ENCODE measurements at places on chromosomes 3 and 15.

DNA sequence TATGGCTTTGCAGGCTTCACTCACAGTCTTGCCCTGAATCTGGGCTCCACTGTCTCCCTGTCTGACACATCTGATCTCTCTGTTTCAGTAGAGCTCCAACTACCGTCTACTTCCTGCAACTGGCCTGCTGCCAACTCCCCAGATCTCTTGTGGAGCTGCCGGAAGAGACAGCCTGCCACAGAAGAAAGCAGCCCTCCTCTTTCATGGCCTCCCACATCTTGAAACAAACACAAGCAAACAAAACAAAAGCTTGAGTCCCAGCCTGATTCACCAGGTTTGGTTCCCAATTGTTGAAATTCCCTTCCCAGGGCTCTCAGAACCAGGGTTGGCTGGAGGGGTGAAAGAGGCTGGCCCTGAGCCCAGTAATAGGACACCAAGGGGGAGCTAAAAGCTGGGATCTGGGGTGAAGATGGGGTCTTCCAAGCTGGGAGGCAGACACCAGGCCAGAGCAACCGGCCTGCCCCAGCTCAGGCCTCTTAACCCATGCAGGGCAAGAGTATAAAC lies 55.3 kb upstream of the CA12 start:
- peak; percentile 53 for DNase-seq

DNA sequence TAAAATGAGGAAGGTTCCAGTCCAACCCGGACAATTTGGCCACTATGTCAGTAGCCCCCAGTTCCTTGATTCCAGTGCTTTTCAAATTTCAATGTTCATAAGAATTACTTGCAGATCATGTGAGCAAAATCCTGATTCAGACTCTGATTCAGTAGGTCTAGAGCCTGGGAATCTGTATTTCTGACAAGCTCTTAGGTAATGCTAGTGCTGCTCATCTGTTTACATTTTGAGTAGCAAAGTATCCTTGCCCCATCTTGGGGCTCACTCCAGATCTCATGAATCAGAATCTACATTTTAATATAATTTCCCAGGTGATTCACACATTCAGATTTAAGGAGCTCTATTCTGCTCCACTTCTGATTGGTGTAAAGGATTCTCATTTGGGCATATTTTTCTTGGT lies 142.0 kb downstream of the NAALADL2 start:
- no peak for DNase-seq

DNA sequence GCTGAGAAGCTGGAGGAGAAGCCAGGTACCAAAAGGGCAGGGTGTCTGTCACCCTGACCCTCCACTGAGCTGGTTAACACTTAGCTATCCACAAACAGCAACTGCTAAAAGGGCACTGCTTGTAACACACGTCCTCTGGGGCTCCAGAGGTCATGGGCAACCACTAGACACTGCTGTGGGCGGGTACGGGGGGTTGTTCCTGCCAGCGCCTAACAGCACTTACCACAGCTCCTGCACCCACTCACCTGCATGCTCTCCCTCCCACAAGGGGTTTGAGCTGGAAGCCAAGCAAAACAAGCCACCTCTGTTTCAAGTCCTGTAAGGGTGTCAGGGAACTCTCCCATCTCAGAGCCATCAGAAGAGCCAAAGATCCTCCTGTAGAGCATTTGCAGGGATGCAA lies 407.6 kb downstream of the MFSD1 start:
- no peak for DNase-seq

DNA sequence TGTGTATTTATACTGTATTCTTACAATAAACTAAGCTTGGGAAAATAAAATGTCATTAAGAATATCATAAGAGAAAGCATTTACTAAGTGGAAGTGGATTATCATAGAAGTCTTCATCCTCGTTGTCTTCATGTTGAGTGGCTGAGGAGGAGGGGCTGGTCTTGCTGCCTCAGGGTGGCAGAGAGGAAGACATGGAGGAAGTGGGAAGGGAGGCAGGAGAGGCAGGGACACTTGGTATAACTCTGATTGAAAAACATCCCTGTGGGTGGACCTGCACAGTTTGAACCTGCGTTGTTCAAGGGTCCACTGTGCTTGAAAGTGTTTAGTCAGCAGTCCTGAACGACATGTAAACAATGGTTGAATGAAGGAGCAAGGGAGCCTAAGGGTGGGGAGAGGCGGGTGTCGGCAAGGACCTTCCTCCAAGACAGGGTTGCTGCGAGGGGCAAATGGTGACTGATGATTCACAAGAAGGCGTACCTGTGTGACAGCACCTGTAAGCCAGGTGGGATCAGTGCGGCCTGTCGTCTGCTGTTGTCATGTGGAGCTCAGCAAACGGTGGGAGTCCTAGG lies 103.8 kb upstream of the KLF13 start:
- DNase-seq: no peak

DNA sequence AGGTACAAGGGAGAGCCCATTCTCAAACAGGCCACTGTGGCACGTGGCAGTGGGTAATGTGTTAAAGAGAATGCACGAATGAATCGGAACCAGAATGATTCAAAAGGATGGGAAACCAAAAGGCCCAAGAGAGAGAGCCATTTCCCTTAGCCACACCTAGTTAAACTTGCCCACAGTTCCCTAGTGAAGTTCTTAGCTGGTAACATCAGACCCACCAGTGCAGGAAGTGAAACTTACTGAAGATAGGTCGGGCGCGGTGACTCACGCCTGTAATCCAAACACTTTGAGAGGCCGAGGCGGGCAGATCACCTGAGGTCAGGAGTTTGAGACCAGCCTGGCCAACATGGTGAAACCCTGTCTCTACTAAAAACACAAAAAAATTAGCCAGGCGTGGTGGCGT lies 97.1 kb downstream of the MEX3B start:
- DNase-seq: no peak

DNA sequence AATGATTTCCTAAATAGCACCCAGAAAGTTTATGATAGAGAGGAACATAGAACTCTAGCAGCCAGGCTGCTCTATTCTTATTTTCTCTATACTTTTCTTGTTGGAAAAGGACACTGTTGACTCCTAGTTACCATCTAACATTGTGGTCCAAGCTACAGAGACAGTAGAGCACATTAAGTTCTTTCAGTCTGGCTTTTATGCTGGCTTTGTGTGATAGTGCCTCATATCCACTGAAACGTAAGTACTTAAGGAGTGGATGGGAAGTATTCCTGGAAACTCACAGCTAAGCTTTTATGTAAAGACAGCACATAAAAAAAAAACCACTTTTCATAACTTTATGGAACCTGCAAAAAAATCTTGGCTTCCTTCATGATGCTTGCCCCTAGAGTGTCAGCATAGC lies 480.1 kb upstream of the TPRG1 start:
- DNase-seq: no peak

GRCh38 chr3:16944356-16944755 lies 59.6 kb downstream of the PLCL2 start:
- DNase-seq: no peak

GRCh38 chr3:134813618-134814017 lies 18.6 kb downstream of the EPHB1 start:
- no peak for DNase-seq

- no peak for DNase-seq
Observed at GRCh38 chr3:146621723-146622122, 16.6 kb upstream of the PLSCR5 start.
